ENCODE measurements at places on chromosomes 16 and 17. TPM values are rescaled to one million over a fixed set of nuclear protein-coding genes. Genes with fewer than 3 reads are reported as not detected.

- no peak for DNase-seq
These were observed 340.7 kb downstream of the SNX29 start for GRCh38 chr16:12317121-12317810.

GRCh38 chr16:10253409-10253808 lies 71.2 kb upstream of the GRIN2A start:
- DNase-seq = no peak

- DNase-seq = no peak
These were observed 612.1 kb upstream of the SALL1 start for GRCh38 chr16:51763072-51763661.

DNA sequence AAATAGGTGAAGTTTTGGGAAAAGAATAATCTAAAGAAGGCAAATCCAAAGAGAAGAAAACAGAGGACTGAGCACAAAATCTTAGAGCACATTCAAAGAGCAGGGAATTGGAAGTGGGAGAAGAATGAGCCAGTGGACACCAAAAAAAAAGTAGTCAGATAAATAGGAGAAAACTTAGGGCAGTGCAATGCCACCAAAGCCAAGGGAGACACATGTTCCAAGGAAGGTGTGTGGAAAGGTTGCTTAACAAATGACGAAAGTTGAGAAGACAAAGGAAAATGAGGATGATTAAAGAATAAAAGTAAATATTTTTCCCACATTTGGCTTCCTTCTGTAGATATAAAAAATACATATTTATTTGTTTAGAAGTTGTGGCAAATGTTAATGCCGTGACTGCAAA lies 237.6 kb downstream of the TANC2 start:
- DNase-seq = no peak

ATF7IP2 gene
- 52.7 TPM for polyA plus RNA-seq

- no peak for DNase-seq
These were observed 8.5 kb downstream of the ITGAE start for GRCh38 chr17:3792481-3792880.

GRCh38 chr17:1173432-1174262 lies 6.1 kb downstream of the ABR start:
- no peak for DNase-seq

DNA sequence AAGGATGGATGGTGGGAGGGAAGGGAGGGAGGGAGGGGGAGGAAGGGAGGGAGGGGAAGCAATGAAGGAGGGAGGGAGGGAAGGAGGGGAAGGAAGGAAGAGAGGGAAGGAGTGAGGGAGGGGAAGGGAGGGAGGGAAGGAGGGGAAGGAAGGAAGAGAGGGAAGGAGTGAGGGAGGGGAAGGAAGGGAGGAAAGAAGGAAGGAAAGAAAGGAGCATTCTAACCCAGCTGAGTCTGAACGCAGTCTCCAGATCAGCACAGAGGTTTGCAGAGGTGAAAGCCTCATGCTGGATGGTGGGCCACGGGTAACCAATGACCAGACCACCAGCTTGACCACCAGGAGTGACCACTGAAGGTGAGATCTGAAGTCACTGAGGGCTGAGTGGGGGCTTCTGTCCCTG lies 18.6 kb downstream of the CCL17 start:
- DNase-seq = no peak
